ENCODE measurements at places on chromosomes 3 and 15.

DNA sequence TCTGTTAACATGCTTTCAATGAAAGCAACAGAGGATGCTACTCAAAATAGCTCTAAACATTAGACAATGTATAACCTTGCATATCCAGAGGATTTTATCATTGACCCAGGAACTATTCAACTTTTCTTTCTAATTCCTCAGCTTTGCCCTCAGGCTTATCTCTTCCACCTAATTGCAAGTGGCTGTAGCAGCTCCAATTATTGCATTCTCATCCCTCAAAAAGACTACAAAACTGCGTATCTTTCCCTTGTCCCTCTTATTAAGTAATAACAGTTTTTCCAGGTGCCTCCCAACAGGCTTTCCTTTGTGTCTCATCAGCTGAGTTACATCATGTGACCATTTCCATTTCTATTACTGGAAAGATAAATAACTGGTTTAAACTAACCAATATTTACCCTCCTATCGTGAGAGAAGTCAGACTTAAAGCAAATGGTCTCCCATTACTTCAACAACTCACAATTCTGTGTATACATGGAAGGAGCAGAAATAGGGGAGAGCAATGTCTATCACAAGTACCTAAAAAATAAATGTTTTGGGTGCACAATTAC is 78.0 kb upstream of the MBNL1 start:
- peak; percentile 26 for DNase-seq

- DNase-seq = no peak
Measured at GRCh38 chr15:101053261-101053660, 134.1 kb downstream of the LRRK1 start.

DNA sequence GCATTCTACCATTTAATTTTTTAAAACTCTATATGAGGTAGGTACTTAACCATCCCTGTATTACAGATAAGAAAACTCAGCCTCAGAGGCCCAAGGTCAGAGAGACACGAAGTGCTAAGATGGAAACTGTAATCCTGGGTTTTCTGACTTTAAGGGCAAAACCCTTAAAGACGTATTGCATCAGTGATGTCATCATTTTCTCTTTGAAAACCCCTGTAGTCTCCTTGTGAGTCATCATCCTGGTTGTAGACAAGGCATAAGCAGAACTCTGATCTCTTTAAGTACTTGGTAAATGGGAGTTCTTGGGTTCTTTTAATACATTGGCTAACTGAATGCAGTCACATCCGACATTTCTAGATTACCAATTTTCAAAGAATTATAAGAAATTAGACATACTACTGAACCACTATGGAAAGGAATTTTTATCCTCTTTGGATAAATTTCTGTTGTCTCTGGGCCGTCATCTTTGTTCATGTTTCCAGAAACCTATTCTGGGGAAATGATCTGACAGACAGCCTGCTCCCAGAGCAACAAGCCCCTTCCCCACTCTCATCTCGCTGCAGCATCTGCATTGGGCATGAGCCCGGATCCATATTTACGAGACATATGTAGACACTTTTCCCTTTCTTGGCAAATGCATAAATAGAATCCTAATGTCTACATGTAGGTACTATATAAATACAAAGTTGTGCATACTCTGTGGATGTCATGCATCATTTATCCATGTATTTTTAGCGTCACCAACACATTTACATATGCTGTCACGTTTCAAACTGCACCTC is 48.7 kb upstream of the MDFIC2 start:
- no peak for DNase-seq

DNA sequence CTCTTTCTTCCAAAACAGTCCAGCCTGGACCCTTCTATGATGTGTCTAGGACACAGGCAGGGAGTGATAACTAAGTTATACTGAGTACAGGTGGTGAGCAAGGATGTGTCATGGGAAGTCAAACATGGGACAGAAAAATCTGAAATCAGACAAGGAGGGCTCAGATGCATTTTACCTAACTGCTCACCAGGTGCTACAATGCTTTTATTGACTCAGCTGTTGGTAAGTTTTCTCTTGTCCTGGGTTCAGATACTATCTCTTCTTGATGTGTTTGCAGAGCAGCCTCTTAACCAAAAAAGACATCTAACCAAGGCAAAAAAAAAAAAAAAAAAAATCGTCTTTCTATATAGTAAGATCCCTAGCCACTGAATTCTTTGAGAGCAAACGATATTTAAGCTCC is 378.6 kb downstream of the VPS13C start:
- DNase-seq = no peak

DNA sequence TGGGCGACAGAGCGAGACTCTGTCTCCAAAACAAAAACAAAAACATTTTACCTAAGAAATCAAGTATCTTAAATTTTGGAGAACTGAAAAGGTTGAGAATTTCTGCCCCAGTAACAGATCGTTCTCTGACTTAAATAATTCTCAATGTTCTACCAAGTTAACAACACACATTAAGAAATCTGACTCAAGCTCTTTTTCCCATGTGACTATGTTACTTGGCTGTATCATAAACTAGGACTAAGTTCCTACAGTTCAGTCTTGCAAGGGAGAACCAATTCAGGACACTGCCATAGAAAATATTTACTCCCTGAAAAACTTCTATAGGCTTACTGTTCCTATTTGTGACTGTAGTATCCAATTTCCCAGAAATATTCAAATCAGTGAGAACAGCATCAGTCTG is 20.9 kb upstream of the USF3 start:
- no peak for DNase-seq

DNA sequence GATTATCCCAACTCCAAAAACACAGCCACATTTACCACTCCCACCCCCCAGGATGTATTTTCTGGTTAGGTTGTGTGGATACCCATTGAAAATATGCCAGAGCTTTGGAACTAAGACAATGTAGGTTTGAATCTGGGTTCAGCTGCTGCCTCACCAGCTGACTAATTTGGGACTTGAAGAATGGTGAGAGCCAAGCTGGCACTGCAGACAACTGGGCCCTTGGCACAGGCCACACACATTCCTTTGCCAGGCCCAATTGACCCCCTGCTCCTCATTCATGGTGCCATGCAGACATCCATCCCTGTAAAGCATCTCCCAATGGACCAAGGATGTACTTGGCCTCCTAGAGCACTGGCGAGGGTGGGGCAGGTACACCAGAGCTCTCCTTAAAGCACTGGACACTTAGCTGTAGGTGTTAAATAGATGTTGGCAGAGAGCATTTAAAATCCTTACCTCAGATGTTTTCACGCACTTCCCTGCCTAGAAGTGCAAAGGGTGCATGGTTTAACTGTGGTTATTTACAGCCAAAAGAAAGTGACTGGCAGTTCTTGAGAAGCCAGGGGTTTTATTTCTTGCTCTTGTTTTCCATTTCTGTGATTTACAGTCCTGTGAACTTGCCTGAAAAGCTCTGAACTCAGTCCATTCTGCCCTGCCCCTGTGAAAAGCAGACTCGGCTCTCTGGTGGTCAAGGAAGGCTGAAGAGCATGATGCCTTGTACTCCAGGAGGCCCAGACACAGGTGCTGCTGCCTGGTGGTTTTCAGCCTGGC is 138.5 kb downstream of the CLSTN2 start:
- DNase-seq = no peak

Measured in NCI-H1417 treated with DMSO at 0.1 percent for 48 hours (cell line).